ENCODE measurements at places on chromosomes 13 and 19.

GRCh38 chr13:27533155-27533643 is 82.8 kb upstream of the MTIF3 start:
- DNase-seq: peak; percentile 15

- no peak for DNase-seq
Observed at GRCh38 chr13:113383089-113383488, 19.2 kb upstream of the GRTP1 start.

GRCh38 chr19:11479898-11480714 is 740 bp downstream of the ELAVL3 start:
- no peak for DNase-seq

GRCh38 chr13:91295712-91296410 is 51.6 kb upstream of the MIR17HG start:
- DNase-seq: no peak

DNA sequence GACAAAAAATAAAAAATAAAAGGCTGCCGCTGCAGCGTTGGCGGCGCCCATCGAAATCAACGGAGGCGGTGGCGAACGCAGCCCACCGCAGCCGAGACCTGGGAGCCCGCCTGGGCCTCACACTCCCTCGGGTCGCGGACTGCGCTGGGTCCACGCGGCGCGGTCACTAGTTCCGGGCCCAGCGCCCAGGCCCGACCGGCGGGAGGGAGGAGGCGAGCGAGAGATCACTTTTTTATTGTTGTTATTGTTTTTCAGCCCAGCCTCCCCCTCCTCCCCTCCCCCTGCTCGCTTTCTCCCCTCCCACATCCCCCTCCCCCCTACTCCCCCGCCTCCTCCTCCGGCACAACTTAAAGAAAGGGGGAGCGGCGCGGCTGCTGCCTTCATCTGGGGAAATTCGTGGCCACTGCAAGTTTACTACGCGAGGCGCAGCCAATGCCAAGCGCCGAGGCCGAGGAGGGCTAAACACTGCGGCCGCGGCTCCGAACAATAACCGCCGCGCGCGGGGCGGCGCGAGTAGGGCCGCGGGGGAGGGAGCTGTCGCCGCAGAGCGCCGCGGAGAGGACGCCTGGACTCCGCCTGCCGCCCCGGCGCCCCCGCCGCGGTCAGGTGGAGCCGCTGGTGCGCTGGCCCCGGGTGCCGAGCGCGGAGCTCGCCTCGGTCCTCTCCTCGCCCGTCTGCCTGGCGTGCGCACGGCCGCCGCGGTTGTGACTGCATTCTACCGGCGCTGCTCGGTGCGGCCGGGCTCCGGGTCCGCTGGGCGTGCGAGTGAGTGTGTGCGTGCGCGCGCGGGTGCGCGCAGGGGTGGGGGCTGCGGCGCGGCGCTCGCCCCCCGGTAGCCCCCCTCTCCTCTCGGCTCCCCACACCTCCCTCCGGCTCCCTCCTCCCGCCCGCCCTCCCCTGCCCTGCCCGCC is 505 bp upstream of the ZIC2 start:
- peak; percentile 13 for DNase-seq

DNA sequence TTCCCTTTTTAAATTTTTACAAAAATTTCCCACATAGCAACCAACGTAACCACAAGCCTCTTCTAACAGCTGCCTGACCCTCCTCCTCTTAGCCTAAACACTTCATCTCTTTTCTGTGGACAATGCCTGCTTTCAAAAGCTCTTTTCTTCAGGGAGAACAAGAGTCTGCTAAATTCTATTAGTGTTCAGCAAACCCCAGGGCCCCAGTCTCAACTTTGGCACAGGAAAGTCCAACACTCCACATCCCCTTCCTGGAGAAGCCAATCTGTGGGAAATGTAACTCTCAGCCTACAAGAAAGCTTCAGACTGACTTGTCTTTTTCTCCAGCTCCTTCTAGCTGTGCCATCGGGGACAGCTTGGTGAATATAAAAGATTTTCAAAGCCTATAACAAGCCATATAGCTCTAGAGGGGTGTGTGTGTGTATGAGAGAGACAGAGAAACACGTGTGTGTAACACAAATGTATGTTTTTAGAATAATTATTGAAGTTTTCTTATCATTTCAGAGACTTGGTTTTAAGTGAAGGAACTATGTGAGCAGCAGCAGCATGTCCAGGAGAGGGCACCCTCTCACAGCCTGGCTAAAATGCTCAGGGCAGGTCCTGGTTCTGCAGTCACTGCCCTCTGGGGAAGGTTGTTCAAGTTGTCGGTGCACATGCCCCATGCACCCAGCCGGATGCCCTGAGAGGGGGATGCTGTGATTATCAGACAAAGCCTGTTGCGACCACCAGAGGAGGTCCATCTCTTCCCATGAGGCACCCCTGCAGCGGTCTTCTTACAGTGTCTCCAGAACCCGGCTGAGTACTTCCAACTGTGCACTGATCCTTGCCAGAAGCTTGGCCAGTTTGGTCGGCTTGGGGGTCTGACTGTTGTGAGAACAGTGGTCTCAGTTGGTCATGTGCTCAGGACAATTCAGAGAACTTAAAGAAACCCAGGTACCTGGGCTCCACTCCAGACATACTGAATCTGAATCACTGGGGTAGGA is 34.4 kb downstream of the CCDC70 start:
- DNase-seq: no peak

- DNase-seq: no peak
Observed at GRCh38 chr19:46180701-46181387, 32.8 kb downstream of the IGFL2 start.

GRCh38 chr13:54029226-54029625 is 1000.6 kb downstream of the OLFM4 start:
- DNase-seq: no peak
